ENCODE measurements at places on chromosomes 13 and 19.

DNA sequence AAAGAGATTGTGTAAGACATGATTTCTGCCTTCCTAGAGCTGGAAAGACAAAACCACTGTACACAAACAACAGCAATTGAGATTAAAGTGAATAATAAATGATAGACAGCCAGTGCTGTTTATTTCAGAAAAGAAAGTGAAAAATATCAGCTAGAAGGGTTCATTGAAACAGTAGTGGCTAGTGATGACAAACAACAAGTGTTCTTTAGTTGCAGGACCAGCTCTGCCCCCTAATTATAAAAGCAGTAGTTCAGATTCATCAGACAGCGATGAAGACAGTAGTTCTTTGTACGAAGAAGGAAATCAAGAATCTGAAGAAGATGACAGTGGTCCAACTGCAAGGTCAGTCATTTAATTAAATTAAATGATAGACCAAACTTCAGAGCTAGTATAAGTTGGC is 14.8 kb downstream of the GPALPP1 start:
- no peak for DNase-seq

DNA sequence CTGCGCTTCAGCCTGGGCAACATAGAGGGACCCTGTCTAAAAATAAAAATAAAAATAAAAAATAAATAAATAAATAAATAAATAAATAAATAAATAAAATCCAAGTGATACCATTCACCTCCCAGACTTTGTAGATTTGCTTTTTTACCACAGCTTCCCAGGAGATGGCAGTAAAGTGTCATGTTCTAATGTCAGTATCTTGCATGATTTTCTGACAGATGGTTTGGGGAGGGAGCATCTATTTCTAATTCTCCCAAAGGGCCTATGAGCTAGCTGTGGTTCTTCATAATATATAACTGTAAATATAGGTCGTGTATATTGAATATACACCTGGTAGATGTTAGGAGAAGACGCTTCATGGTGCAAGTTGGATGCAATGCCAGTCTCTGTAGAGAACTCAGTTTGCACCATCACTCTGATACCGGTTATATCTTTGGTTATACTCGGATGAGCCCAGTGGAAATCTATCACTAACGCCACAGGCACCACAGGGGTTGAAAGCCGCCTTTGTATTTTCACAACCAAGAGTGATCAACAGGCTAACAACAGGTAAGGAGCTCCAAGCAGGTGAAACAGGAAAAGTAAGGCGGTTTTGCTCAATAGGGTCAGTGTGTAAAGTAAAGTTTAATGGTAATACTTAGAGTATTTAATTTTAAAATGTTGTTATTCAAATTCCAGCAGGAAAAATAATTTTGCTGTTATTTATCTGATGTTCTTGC is 13.9 kb downstream of the APLP1 start:
- DNase-seq = peak; percentile 93

DNA sequence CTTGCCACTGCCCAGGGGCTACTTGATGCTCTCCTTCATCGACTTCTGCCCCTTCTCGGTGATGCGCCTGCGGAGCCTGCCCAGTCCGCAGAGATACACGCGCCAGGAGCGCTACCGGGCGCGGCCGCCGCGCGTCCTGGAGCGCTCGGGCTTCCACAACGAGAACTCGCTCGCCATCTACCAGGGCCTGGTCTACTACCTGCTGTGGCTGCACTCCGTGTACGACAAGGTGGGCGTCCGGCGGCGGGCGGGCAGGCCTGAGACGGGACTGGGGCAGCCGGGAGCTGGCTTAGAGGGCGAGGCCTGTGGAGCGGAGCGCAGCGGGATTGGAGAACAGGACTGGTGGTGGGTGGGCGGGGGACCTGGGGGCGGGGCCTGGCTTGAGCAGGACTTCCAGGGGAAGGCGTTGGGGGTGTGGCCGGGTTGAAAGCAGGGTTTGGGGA is 12.7 kb upstream of the PSMD8 start:
- peak; percentile 80 for DNase-seq

- no peak for DNase-seq
These were observed 19.3 kb upstream of the TMEM255B start for GRCh38 chr13:113739527-113740285.

GRCh38 chr13:79722885-79723445 is 242.0 kb downstream of the NDFIP2 start:
- DNase-seq = no peak

DNA sequence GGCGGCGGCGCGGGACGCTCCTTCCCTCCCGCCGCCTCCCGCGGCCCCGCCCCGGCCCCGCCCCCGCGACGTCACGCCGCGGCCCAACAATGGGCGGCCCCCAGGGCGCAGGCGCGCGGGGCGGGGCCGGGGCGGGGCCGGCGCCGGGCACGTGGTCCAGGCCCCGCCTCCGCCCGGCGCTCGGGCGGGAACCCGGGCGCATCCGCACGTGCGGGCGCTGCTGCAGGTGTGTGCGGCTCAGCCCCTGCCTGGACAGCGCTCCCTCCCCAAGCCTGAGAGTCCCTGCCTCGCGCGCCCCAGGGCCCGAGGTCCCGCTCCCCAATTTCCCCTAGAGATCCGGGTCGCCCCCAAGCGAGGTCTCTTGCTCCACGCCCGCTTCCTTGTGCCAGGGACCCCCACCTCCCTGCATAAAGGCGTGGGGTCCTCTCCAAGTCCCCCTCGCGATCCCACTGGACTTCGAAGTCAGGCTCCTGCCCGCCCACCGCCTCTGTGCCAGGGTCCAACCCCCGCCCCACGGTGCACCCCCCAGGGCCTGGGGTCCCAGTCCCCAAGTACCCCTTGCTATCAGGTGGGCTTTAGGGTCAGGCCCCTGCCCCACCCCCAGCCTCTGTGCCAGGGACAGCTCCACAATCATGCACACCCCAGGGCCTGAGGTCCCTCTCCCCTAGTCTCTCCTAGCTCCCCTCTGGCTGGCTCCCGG is at the start of gene MEX3D:
Gene MEX3D (minus strand): TSS at position 6 of the 700 bp plus-strand sequence. CDS start 267 bp downstream, outside the sequence.
- no peak for DNase-seq

- DNase-seq = no peak
These were observed 2.0 kb downstream of the ZNF792 start for GRCh38 chr19:34961775-34962686.

GRCh38 chr19:4415352-4415751 is 12.9 kb downstream of the CHAF1A start:
- peak; percentile 31 for DNase-seq

GRCh38 chr13:32033744-32034143 is 2.2 kb downstream of the FRY start:
- DNase-seq = no peak

GRCh38 chr13:91232716-91233115 is 114.8 kb upstream of the MIR17HG start:
- no peak for DNase-seq
